Muscle of arm (tissue), 14 donors: ENCODE measurements at places on chromosomes 7 and 10.
A peak's percentile ranks its signal among the peaks of the same experiment; 100 is the strongest.

DNA sequence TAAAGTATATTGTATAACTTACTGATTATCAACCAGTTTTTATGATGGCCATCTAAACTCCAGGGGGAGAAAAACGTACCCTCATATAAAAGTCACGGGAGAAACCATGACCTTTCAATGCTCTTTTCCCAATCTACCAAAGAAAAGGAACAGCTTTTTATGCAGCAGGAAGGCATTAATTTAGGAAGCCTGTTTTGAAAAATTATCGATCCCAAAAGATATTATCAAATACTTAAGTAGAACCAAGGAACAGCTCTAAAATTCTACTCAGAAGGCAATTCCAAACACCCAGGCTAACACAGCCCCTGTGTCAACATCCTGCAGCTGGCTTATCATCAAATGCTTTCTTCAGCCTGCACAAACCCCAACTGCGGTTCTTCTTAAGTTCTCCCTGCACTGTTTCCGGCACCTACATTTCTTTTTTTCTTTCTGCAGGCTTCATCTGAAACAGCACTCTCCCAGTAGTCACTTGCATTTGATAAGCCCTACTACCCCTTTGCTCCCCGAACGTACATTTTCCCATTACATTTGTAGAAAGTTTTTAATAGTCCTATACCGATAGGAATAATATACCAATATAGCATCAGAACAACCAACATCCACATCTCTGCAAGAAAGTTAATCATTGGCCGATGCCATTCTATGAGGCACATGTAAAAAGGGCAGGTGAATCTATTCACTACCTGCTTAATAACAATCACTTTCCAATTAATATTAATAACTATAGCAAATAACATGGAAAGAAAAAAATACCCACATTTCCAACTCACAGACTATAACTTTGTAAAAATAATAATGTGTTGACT is 47.9 kb downstream of the PIP4K2A start:
- no peak for DNase-seq

- no peak for DNase-seq
Measured at GRCh38 chr10:25170627-25171026, 4.2 kb upstream of the GPR158 start.

DNA sequence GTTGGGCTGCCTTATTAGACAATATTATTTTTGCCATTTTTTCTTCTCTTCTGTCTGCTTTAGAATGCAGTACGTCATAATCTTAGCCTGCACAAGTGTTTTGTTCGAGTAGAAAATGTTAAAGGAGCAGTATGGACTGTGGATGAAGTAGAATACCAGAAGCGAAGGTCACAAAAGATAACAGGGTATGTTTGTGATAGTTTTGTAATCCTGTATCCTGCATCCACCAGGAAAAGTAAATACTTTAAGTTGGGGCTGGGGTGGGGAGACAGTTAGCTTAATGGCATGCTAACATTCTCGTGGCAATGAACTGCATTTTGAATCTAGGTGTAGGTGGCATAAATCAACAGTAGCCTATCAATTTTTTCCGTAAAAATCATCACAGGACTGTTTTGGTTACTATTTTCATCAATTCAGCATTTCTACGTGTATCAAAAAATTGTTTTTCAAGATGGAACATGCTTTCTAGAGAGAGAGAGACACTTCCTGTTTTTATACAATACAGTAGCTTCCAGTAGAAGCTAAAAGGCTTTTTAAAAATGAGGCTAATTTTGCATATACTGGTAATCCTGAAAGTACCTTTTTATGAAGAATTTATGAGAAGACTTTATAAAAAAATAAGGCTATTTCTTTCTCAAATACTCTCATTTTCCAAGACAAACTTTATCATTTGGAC is 247.5 kb downstream of the FOXP2 start:
- DNase-seq = no peak

GRCh38 chr10:33899578-33900531 is 565.4 kb upstream of the NRP1 start:
- DNase-seq = no peak

- no peak for DNase-seq
Measured at GRCh38 chr10:34802692-34803091, 12.4 kb downstream of the PARD3 start.

- peak; percentile 22 for DNase-seq
Measured at GRCh38 chr7:38584443-38585210, 46.5 kb downstream of the AMPH start.

DNA sequence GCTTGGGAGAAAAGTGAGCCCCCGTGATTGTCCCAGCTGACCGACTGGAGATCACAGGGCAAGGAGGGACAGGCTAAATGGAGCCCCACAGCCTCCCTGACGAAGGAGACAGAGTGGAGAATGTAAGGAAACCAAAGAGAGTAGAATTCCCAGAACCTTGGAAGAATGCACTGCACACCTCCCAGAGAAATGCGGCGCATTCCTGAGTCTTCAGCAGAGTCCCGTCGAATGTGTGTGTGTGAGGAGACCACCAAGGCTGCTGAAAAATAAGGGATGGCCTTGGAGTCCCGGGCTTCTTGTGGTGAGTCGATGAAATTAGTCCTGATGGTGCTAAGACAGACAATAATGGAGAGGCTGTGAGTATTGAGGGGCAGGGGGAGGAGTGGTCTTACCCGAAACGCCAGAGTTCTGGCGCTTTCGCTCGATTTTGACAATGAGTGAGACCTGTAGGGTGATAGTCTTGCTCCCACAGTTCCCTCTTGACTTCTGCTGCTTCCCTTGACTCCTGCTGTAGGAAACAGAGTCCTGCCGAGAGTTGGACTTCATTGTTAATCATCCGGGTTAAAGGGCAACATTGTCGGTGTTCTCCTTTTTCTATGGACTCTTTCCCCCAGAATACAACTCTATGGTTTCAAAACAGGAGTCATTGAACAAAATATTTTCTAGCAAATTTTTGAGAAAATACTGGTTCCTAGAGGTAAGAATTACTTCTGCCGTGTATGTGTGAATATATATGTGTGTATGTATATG is 103.2 kb downstream of the CNNM2 start:
- no peak for DNase-seq

GRCh38 chr7:41881331-41882130 is 178.6 kb upstream of the INHBA start:
- DNase-seq = no peak

GRCh38 chr7:158013085-158013668 is 574.4 kb downstream of the PTPRN2 start:
- no peak for DNase-seq

DNA sequence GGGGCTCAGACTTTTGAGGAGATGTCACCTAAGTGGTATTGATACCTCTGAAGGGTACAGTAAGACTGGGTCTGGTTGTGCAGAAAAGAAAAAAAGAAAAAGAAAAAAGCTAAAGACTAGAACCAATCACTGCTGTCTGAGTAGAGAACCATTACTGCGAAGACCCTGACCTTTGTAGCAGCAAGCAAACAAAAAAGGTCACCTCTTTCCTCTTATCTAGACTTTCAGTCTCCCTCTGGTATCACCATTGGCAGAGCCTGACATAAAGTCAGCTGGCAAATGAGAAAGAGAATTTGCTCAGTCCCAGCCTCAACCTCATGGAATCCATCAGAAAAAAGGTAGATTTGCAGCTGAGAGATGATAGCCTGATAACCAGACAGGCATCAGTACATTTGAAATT is 2.6 kb upstream of the DNTT start:
- no peak for DNase-seq

- peak; percentile 91 for DNase-seq
Measured at GRCh38 chr10:63114031-63114814, 18.9 kb upstream of the NRBF2 start.

DNA sequence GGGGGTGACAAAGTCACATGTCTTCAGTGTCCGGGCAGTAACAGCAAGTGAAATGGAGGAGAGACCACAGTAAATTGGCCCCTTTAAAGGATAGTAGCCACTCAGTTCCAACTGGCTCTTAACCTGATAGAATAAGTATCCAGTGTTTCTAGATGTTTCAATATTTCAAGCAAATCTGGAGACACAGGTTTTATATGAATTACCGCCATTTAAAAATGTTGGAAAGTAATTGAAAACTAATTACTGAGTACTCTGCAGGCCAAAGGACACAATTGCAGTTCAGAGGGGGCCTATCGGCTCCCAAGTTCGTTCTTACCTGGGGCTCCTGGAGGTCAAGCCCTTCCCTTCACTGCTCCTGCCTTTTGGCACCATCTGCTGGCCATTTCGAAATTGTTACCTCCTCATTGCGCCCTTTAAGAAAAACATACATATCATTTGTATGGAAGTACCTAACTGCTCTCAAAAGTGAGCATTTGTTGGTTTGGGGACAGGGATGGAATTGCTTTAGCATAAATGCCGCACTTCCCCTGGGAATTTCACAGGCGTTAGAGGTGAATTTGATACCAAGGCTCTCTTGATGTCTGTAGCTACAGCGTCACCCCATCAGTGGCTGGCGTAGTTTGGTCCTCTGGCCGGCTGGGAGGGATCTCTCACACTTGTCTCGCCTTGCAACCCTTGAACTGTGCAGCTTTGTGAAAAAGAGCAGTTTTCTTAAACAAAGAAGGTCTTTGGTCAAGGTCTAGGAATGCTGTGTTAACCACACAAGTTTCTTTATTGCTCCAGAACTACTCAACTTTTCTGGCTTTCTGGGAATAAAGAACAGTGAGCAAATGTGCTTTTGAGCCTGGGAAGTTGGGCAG is 220.0 kb downstream of the ARHGAP21 start:
- DNase-seq = peak; percentile 51

- no peak for DNase-seq
Measured at GRCh38 chr7:26100406-26101339, 51.3 kb upstream of the NFE2L3 start.

DNA sequence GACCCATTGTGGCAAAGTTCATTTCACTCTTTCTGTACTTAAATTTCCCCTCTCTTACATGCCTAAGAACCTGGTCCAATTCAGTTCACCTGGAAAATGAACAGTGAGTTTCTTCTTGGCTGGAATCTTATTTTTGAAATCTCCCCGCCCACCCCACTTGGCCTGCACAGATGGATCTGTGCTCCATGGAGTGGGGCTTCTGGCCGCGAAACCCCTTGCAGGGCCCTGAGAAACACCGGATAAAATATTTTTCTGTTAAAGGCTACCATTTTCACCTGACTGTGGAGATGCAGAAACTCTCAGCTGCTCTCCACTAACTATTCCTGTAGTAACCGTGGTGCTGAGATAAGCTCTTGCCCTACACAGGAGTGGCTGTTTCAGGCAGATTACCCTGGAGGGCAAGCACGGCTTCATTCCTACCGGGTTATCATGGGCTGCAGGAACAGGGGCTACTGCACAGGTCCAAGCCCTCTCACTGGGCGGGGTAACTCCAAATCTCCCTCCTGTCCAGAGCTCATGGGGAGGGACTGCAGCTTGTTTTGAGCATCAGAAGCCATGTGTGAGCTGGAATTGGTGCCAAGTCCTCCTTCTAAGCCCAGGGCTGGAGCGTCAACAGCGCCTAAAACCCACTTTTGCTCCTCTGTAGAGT is 118.9 kb downstream of the PRPF18 start:
- no peak for DNase-seq

- DNase-seq = peak; percentile 87
Measured at GRCh38 chr10:91006001-91006751, 85.3 kb upstream of the ANKRD1 start.

GRCh38 chr10:79407811-79408795 is 37.3 kb downstream of the ZCCHC24 start:
- peak; percentile 74 for DNase-seq

DNA sequence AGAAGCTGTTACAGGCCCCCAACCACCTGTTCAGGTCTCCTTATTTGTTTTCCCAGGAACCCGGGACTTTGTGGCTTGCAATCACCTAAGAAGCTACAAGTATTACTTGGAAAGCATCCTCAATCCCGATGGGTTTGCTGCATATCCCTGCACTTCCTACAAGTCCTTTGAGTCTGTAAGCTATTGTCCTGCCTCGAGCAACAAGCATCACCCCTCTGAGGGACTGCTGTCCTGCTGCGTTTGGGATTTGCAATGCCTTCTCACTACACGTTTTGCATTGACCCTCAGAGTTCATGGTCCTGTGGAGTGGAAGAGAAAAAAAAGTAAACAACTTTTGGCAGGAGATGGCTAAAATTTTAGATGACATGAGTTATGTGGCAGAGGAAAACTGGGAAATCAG is 9.2 kb downstream of the PNLIPRP1 start:
- no peak for DNase-seq

DNA sequence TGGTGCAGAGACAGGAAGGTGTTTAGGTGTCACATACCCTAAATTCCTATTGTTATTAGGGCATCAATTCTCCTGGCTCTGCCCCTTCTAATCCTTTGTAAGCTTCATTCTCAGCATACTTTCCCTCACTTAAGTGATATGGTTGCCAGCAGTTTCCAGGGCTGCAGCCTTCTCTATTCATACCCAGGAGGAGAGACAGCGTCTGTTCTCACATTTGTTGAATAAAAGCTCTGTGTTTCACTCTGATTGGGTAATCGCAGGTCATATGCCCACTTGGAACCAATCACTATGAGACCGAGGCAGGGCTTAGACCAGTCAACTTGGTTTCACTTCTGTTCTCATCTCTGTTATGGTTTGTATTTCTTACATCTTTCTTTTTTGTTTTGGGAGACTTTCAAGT is 109.6 kb upstream of the MTPN start:
- DNase-seq = peak; percentile 81

- DNase-seq = peak; percentile 56
Measured at GRCh38 chr10:79444199-79445119, 965 bp downstream of the ZCCHC24 start.

- DNase-seq = peak; percentile 66
Measured at GRCh38 chr7:116777651-116778281, 84.6 kb upstream of the CAPZA2 start.

- DNase-seq = peak; percentile 77
Measured at GRCh38 chr10:9508606-9509005, 1454.1 kb downstream of the GATA3 start.

GRCh38 chr10:82071231-82071630 is 196.2 kb downstream of the NRG3 start:
- DNase-seq = no peak

DNA sequence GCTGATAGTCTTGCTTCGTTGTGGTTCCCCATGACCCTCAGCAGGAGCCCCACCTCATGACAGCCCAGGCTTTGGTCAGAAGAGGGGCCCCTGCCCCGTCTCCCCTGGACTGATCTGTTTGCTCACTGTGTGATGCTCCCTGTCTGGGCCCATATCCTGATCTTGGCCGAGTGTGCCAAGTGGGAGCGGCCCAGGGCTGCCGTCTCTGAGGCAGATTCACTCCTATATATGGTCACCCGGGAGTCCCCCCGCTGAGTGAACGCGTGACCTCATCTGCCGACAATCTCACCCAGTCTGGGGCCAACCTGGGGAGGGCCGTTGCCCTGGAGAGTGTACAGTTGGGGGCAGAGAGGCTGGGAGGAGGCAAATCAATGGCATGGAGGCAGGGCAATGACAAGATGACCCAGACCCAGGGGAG is 34.5 kb downstream of the PPIF start:
- no peak for DNase-seq

- DNase-seq = no peak
Measured at GRCh38 chr7:127961786-127962453, 69.3 kb downstream of the LRRC4 start.

- no peak for DNase-seq
Measured at GRCh38 chr7:29019896-29020295, 61.8 kb upstream of the TRIL start.
